ENCODE measurements at places on chromosomes 3 and 15.

DNA sequence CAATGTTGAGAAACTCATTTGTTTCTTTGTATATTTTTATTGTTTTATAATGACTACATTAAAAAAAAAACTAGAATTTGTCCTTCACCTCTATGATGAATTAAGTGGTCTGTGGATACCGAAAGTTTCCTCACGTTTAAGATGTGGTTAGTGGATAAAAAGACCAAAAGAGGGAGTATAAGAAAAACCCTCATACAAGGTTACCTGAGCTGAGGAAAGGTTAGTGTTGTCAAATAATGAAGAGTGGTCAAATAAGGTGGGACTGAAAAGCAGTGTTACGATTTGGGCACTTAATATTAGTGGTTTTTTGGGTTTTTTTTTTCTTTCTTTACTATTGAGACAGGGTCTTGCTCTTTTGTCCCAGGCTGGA is 21.2 kb downstream of the RASA2 start:
- DNase-seq: no peak

GRCh38 chr3:79497447-79498111 is 270.2 kb downstream of the ROBO1 start:
- peak; percentile 46 for DNase-seq

DNA sequence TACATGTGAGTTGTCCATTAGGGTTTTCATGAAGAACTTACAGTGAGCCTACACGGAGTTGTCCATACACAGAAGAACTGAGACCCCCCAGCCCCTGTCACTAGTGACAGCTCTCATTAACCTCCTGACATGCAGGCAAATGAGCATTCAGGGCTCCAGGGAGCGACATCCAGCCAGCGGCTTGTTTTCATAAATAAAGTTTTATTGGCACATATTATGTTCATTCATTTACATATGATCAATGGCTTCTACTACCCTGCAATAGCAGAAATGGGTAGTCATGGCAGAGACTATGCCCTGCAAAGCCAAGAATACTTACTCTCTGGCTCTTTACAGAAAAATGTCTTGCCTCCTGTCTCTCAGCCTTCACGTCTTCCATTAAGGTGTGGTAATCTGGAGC is 553.5 kb downstream of the EDEM1 start:
- no peak for DNase-seq

DNA sequence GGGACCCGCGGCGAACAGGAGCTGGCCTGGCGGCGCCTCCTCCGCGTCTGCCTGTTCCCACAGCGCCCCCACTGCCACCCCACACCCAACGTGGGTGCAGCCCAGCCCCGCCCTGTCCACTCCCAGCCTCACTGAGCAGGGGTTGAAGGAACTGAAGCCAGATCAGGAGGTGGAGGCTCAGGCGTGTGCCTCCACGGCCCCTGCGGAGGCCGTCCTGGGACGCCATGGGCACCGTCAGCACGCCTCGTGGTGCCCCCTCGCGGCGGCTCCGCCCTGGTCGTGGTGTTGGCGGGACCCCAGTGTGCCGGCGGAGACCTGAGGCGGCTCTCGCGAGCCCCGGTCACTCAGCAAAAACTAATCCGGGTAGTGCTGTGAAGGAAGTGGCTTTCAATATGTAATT is 39.0 kb upstream of the PRSS50 start:
- no peak for DNase-seq

DNA sequence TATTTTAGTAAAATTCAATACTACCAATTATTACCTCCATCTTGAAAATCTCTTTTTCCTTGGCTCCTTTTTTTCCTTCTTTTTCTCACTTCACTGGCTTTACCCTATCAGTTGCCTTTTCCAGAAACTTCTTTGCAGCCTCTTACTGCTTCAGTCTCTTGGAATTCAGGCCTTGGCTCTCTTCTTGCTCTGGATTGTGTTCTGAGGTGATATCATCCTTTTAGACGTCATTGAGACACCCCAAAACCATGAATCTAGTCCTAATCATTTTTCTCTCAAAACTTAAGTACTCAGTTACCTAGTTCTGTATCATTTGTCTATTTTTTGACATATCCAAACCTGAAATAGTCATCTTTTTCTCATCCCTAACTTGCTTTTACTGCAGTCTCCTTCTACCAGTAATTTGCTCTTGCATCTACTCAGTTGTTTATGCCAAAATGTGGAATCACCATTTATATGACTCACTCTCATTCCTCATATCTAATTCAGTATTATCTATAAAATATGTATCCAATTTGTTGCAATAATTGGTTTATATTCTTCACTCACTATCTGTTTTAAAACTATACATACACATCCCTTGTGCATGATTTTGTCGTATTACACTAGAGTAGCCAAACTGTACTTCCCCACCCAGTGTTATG is 703.2 kb upstream of the CCDC54 start:
- DNase-seq: no peak

GRCh38 chr3:188360364-188360881 is 206.5 kb downstream of the LPP start:
- no peak for DNase-seq

GRCh38 chr3:187909866-187910265 is 164.6 kb upstream of the BCL6 start:
- DNase-seq: no peak

DNA sequence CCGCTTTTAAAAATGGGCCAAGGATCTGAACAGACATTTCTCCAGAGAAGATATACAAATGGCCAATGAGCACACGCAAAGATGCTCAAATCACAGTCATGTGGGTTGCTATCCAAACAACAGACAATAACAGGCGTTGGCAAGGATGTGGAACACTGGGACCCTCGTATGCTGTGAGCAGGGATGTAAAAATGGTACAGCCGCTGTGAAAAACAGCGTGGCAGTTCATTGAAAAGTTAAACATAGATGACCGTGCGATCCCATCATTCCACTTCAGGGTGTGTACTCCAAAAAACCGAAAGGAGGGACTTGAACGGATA is 6.7 kb upstream of the LRRC15 start:
- DNase-seq: no peak

DNA sequence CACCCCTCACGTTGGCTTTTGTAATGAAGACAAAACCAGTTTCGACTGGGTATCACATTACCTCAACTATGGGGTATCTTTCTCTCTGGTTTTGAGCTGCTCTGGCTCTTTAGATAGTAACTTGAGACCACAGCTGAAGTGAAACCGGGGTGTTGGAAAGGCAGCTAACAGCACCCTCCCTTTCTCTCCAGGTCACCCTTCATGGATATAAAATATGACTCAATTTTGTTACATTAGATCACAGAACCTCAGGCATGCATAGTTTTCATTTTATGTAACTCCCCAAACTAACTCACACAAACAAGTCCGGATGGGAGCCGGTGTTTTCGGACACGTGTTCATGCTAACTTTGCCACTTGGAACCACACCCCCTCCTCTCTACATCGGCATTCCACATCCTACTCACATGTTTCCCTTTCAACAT is 90.7 kb downstream of the NR2F2 start:
- no peak for DNase-seq

- DNase-seq: no peak
Measured at GRCh38 chr3:179196098-179196497, 47.9 kb downstream of the PIK3CA start.

DNA sequence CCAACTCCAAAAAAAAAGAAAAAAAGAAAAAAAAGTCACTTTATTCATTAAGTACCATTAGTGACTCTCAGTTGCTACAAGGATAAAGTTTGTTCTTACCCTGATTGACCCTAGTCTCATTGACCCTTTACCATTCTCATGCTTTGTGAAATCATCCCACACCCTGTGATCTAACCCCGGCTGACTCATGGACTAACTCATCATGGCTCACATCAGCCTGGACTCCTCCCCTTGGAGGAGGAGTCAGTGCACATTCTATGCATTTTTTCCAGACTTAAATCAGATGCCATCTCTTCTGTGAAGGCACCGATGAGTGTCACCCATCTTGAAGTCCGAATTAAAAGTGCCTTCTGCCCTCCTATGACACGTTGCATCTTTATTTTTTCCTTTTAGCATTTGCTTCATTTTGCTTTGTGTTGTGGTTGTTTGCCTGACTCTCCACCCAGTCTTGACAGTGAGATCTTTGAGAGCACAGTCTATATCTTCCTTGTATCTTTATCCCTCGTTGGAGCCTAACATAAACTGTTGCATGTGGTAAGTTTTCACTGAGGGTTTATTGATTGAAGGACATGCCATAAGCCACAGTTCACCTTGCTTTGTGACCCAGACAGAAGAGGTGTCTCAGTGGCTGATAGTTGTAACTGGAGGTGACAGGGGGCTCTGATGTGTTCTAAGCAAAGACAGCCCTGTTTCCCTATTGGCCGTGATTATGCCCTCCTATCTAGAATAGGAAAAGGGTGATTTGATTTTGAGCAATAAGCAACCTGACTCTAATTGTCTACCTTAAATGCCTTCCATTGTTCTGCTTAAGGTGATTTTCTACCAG is 72.1 kb downstream of the IL1RAP start:
- peak; percentile 25 for DNase-seq

- no peak for DNase-seq
Measured at GRCh38 chr15:45555934-45556608, 31.1 kb upstream of the BLOC1S6 start.

GRCh38 chr3:100401674-100402041 is 319 bp downstream of the LNP1 start:
- DNase-seq: peak; percentile 55

DNA sequence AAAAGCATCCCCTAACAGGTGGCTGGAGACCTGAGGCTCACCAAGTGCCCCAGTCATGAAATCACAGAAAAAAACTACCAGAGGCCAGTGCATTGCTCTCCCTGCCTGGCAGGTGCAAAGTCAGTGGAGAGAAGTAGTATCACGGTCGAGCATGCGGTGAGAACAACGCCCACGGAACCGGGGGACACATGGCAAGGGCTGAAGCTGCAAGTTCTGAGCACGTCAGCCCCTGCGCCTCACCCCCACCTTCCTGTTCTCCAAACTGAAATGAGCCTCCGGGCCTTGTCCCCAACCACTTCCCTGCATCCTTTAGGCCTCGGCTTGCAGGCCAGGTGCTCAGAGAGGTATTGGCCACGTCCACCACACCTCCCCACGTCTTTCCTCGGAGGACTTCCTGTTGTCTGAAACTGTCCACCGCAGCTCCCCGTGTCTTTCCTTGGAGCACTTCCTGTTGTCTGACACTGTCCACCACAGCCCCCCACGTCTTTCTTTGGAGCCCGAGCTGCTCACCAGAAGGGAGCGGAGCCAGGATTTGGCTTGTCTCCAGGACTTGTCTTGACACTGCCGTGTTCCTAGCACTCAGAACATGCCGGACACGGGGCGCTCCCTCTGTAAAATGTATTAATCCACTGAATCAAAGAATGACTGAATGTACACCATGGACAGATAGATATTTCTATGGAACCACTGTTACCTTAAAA is 43.9 kb downstream of the NSMCE3 start:
- DNase-seq: no peak

DNA sequence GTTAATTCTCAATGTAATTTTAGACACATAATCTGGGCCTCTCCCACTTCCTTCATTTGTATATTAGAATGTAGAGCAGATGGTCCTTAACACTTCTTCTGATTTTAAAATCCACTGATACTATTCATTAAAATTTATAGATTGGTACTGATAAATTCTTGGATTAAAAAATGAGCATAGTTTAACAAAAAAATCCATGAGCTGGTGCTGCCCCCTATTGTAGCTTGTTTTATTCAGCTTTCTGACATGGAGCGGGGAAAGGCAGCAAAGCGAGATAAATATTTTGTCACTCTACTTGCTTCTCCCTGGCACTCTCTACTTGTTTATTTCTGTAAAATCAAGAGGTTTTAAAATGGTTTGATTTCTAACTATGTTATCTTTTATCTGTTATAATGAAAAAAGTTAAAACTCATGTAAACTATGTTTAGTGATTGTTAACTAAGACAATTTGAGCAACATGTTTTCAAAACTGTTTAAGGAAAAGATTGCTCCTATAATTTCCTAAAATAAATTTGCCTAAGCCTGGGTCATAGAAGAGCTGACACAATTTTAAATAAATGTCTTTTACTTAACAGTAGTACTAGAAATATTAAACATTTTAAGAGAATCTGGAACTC is 26.5 kb upstream of the PLOD2 start:
- DNase-seq: peak; percentile 10

GRCh38 chr3:127033786-127034185 is 50.9 kb downstream of the PLXNA1 start:
- DNase-seq: no peak

GRCh38 chr15:74982183-74982582 is 13.2 kb upstream of the SCAMP5 start:
- DNase-seq: no peak

DNA sequence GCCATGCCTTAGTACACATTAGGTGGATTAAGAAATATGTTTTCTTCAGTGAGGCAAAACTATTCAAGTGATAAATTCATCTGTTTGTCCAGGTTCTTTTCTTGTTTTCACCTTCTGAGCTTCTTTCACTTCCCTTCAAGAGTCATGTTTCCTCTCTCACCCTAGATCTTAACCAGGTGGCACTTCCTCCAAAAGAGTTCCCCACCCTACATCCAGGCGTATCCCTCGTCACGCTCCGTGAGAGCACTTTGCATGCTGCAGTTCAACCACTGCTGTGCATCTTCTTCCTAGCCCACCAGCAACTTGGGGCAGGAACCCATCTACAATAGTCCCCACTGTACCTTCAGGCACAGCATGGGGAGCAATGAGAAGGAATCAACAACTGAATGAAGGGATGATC is 28.9 kb downstream of the OSBPL10 start:
- no peak for DNase-seq

- no peak for DNase-seq
Measured at GRCh38 chr3:171044835-171045793, 18.6 kb upstream of the SLC2A2 start.

DNA sequence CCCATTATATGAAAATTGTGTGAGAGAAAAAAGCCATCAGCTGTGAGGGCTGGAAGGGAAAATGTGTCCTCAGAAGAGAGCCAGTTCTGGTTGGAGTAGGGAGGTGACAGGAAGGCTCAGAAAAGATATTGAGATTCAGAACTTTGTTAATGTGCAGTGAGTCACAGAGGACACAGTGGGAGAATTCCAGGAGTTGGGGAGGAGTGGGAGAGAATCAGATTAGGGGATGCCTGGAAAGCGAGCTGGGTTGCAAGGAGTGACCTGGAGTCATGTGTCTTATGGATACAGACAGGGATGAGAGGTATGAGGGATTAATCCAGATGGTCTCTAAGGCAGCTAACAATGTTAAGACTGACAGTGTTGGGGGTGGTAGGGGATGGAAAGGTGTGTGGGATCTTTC is 67.5 kb downstream of the CHST2 start:
- no peak for DNase-seq

DNA sequence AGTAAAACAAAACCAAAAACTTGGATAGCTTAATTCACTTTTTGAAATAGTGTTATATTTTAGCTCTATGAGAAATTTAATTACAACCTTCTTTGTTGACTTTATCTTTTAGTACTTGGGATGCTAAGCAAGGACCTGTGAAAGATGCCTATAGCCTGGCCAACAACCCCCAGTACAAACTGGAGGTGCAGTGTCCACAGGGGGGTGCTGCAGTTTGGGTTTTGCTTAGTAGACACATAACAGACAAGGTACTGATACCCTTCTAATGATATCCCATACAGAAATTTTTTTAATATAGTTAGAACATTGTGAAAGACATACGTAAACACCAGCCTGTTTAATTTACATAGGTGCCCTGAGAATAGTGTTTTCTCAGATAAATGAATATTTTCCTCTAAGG is 35.3 kb downstream of the CAPN7 start:
- DNase-seq: peak; percentile 39

- DNase-seq: no peak
Measured at GRCh38 chr3:8840556-8840955, 71.1 kb upstream of the OXTR start.

- DNase-seq: no peak
Measured at GRCh38 chr15:38598749-38599148, 34.1 kb upstream of the RASGRP1 start.

GRCh38 chr15:43133430-43134156 is at the start of gene TMEM62:
Gene TMEM62 (plus strand): TSS chr15:43133586. CDS start chr15:43133803, 217 bp downstream.
- DNase-seq: peak; percentile 70
